Activated T-cell treated with anti-CD3 and anti-CD28 coated beads for 48 hours (primary cell): ENCODE measurements at places on chromosomes 16 and 17.
A peak's percentile ranks its signal among the peaks of the same experiment; 100 is the strongest.

GRCh38 chr16:78768718-78769117 is 669.3 kb downstream of the WWOX start:
- DNase-seq, result no peak

- no peak for DNase-seq
Observed at GRCh38 chr16:79370736-79371135, 229.8 kb downstream of the MAF start.

DNA sequence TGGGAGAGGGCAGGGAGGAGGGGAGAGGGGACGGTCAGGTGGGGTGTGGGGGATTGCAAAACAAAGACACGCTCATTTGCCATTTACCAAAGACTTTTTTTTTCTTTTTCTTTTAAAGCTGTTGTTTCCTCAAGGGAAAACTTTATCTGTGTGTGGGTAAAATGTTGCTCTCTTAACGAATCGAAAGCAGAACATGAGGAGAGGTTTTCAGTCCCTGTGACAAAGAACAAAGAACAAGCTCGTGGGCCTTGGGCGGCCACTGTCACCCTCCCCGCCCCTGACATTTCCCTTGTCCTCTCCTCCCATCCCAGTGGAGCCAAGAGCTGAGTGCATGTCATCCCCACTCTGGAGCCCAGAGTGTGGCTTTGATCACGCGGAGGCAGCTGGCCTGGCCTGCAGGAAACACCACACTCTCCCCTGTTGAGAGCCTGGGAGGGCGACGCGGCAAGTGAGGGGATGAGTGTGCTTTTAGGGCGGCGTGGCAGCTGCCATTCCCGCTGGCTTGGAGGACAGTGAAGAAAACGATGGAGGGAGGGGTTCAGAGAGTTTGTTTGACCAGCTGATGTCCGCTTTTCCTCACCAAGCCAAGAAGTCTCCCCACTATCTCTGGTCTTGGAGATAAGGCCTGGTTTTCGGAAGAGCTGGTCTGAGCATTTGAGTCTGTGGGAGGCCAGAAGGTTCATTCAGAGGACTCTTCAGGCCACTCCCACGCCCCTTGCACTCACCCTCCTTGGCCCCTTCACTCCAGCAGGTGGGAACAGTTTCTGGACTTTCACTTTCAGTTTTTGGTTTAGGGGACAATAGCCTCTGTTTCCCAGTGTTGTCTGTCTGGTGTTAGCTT is 11.4 kb downstream of the CCR7 start:
- DNase-seq, result no peak

- no peak for DNase-seq
Observed at GRCh38 chr16:50400967-50401348, 32.2 kb upstream of the BRD7 start.

GRCh38 chr17:17343896-17344506 is 40.8 kb downstream of the NT5M start:
- no peak for DNase-seq

DNA sequence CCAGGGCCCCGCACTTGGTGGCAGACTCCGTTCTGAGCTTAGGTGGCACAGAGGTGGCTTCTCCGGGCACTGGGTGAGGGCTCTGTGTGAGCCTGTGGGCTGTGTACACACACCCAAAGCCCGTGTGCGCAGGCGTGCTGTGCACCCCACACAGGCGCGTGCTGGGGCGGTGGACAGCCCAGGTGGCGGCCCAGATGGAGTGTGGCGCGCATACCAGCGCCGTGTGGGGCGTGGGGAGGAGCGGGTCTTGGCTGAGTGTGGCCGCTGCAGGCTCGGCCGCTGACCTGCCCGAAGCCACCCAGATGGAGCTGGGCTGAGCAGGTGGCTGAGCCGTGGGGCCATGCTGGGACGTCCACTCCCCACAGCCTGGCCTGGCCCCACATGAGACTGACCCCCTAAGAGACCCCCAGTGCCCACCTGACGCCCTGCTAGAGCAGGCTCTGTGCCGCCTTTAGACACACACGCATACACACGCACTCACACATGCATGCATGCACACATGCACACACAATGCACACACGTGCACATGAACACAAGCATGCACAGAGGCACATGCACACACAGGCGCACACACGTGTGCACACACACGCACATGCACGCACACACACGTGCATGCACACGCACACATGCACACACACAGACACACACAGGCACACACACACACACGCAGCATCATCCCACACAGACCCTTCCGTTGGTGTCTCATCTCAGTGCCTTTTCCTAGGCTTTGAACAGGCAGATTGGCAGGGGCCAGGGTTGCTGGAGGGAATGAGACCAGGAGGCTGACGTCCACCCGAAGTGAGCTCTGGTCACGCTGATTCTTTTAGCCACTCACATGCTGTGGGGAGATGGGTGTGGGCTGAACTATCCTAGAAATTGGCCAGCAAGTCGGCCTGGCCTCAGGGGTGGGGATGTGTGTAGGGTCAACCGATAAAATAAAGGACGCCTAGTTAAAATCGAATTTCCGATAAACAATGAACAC is 2.1 kb downstream of the PRR35 start:
- DNase-seq, result no peak

GRCh38 chr16:14302031-14302398 is 230.9 kb downstream of the MRTFB start:
- DNase-seq, result no peak

- DNase-seq, result no peak
Observed at GRCh38 chr16:27291722-27292240, 22.0 kb upstream of the IL4R start.

GRCh38 chr16:87525352-87525751 is 32.5 kb upstream of the ZCCHC14 start:
- no peak for DNase-seq

DNA sequence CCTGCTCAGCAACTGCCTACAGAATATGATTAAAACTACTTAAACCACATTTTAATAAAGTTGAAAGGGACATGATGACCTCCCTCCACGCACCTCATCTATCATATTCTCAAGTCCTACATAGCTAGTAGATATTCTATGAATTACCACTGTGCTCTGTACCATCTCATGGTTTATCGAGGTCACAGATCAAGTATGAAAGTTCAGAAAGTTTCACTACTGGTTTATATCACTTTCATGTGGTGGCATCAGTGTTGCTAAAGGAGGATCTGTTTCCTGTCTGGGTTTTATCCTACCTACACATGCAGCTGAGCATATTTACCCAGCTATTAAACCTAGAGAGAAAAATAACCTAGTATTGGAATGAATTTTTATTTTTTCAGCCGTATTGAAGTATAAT is 214.9 kb upstream of the MON1B start:
- no peak for DNase-seq

- DNase-seq, result peak; percentile 37
Observed at GRCh38 chr17:79923974-79924638, 84.9 kb upstream of the CBX4 start.

GRCh38 chr16:89192956-89193575 is 7.3 kb downstream of the SLC22A31 start:
- peak; percentile 52 for DNase-seq

DNA sequence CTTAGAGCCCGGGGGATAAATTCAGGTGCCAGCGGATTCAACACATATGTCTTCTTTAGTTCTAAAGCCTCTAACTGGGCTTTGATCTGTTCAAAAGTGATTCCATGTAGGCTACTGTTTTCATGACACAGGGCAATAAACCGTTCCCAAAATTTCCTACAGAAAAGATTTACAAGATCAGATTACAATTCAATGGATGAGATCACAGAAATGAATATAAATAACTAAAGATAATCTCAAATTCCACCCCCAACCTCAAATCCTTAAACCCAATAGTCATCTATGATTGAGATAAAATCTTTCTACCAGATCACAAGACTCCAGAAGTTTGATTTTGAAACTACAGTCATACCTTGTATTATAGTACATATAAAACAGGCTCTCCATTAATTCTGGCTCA is 84.3 kb downstream of the CACNG1 start:
- no peak for DNase-seq

GRCh38 chr17:59287452-59287851 is 44.0 kb upstream of the YPEL2 start:
- DNase-seq, result no peak

DNA sequence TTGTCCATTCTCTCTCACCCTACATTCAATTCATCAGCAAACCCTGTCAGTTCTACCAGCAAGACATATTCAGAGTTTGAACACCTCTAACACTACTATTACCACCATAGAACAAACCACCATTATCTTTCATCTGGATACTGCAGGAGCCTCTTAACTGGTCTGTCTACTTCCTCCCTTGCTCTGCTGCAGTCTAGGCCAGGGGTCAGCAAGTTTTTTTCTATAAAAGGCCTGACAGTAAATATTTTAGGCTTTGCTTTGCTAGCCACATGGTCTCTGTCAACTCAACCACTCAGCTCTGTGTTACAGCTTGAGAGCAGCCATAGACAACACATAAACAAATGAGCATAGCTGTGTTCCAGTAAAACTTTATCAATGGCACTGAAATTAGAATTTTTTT is 13.8 kb downstream of the KCTD19 start:
- DNase-seq, result no peak

GRCh38 chr16:24728891-24729242 is 584 bp upstream of the TNRC6A start:
- DNase-seq, result no peak

DNA sequence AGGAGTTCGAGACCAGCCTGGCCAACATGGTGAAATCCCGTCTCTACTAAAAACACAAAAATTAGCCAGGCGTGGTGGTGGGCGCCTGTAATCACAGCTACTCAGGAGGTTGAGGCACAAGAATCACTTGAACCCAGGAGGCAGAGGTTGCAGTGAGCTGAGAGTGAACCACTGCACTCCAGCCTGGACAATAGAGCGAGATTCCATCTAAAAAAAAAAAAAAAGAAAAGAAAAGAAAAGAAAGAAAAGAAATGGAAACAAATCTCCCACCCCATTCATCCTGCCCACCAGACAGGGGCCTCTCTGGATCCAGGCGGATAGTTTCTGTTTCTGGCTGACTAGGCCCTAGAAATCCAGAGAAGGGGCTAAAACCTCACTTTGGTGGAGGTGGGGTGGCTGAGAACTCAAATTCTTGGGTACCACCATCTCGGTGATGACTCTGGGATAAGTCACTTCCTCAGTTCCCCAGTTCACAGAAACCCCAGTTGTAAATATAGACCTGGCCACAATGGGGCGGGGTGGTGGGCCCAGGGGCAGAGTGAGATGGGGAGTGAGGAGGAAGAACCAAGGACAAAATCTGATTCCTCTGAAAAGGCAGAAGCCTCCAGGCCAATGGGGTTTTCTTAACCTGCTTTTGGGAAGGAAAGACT is 22.2 kb downstream of the SOCS1 start:
- DNase-seq, result peak; percentile 79

GRCh38 chr17:10156948-10157607 is 41.3 kb downstream of the GAS7 start:
- DNase-seq, result no peak

GRCh38 chr16:30184891-30185682 is 1.7 kb downstream of the CORO1A start:
- DNase-seq, result no peak

- DNase-seq, result no peak
Observed at GRCh38 chr16:19697756-19698318, 20.2 kb downstream of the KNOP1 start.

DNA sequence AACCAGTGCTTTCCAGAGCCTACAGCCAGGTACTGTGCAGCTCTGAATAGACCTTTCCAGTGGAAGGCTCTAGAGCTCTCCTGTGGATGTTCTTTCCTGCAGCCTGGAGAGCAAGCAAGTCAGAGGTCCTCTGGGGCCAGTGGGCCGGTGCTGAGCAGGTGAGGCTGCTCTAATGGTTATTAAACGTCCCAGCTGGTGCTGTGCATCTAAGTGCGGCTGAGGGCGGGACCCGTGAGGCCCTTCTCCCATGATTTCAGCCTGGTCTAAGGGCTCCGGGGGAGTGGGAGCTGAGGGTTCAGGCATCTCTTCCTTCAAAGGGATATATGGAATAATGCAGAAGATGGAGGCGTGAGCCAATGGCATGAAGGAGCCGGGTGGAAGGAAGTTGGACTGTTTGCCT is 83.7 kb upstream of the SDK2 start:
- DNase-seq, result no peak

- no peak for DNase-seq
Observed at GRCh38 chr16:76854234-76854633, 336.8 kb upstream of the MON1B start.

- no peak for DNase-seq
Observed at GRCh38 chr16:35492225-35492624, 2032.8 kb downstream of the TP53TG3F start.

DNA sequence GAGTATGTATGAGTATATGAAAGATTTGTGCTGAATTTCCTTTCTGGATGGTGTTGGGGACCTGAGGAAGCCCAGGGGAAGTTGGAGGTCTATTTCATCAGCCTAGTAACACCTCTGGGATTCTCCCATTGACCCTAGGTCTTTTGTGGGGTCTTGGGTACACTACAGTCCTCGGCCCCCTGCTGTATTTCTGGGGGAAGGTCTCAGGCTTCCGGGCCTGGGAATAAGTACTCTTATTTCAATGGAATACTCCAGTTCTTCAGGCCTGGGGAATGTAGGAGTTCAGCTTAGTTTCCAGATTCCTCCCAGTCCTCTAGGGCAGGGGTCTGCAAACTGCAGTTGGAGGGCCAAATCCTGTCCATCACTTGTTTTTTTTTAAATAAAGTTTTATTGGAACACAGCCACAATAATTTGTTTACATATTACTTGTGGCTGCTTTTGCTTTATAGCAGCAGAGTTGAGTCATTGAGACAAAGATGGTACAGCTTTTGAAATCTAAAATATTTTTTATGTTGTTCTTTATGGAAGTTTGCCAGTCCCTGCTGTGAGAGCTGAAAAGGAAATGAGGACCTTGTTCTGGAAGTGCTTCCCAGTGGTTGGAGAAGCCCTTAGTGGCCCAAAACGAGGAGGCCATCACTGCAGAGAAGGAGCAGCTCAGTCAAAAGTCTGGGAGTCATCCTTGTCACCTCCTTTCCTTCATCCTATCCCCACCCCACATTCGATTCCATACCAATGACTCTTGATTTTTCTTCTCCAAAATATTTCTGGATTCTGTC is 142.5 kb upstream of the HS3ST2 start:
- no peak for DNase-seq

DNA sequence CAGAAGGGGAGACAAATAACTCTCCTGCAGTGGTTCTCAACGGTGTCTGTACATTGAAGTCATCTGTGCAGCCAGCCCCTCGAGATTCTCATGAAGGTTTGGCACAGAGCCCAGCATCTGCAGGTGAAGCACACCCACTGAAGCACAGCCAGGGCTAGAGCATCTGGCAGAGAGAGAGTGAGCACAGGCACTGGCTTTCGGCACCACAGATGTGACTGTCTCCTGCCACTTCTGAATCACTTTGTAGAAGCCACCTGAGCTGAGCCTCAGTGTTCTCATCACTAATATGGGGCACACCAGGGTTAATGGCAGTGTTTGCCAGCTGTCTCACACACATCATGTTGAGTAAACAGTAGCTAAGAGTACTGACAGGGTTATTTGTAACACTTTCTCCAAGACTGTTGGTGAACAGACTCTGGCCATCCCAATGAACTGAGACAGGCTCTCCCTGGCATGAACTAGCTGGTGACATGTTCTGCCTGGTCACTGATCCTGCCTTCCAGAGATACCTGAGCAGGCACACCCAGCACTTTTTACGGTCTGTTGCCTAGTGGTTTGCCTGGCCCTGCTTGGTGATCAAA is 10.9 kb downstream of the HSPB9 start:
- no peak for DNase-seq
